ENCODE measurements at places on chromosomes 5 and 9. TPM values are rescaled to one million over a fixed set of nuclear protein-coding genes. Genes with fewer than 3 reads are reported as not detected.

SPEF2 gene
- total RNA-seq: 2.5 TPM

ATG12 gene
- 46.1 TPM for total RNA-seq

CA9 gene
- total RNA-seq: 5.0 TPM

AIF1L gene
- total RNA-seq: 10.7 TPM

PCDHB7 gene
- total RNA-seq: not detected

ARID3C gene
- 0.53 TPM for total RNA-seq

ANXA2R gene
- total RNA-seq: 3.9 TPM

PAM gene
- 130 TPM for total RNA-seq

PNPLA7 gene
- 20.6 TPM for total RNA-seq

GPX3 gene
- total RNA-seq: 665 TPM

PCDH1 gene
- 162 TPM for total RNA-seq

GRCh38 chr5:19782566-19782965 lies 205.4 kb downstream of the CDH18 start:
- no peak for DNase-seq

DNA sequence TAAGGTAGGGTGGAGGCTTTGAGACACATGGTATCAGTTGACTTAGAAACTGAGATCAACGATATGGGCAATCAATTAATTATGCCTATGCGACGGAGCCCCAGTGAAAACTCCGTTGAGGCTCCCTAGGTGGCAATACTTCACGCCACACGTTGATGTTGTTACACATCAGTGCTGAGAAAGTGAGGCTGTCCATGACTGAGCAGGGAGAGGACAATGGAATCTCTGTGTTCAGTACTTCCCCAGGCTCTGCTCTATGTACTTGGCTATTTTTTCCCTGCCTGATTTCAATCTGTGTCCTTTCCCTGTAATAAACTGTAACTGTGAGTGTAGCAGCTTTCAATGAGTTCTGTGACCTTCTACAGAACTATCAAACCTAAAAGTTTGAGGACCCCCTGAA lies 211.7 kb downstream of the SNCAIP start:
- no peak for DNase-seq

DNA sequence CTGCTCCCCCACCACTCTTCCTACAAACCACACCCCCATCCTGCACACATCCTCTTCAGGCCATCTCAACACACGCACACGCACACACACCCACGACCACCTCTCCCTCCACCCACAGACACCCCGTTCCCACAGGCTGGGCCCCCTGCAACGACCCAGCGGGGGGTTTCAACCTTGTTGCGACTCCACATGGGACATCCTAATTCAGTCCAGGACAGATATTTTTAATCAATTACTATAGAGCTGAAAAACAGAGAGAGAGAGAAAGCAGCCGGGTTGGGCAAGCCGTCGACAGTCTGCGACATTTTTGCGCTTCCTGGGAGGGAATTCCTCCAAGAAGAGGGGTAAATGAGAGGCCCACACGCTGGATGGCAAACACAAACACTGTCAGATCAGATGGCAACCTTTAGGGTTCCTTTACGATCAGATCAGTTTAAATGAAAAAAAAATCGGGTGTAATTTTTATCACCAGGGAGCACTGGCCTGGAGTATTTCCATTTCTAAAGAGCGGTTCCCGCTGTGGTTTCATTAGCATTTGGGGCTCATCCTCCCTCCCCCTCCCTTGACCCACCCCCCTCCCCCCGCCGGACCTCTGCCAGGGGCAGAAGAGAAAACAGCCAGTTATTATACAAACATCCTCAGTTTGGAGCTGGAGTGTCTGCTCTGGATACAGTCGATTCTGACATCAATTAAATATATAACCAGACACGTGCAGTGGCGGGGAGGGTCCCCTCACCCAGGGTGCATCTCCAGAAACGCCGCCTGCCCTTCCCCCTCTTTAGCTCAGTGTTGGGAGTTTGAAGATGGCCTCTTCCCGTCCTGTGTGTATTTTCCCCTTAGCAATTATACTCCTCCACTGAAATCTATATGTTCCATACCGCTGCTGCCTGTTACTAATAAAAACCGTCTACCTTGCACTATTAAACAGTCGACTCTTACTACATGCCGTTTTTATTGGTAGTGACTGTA lies 2.3 kb upstream of the IRX2 start:
- no peak for DNase-seq

GRCh38 chr5:139389701-139390638 lies at the start of gene MZB1:
MZB1 (minus strand) TSS chr5:139389913; CDS start chr5:139389856, 57 bp downstream.
- DNase-seq: peak; percentile 86

- DNase-seq: no peak
Measured at GRCh38 chr9:37340961-37341360, 81.5 kb upstream of the GRHPR start.

- DNase-seq: no peak
Measured at GRCh38 chr5:96198356-96199058, 234.5 kb downstream of the PCSK1 start.

DNA sequence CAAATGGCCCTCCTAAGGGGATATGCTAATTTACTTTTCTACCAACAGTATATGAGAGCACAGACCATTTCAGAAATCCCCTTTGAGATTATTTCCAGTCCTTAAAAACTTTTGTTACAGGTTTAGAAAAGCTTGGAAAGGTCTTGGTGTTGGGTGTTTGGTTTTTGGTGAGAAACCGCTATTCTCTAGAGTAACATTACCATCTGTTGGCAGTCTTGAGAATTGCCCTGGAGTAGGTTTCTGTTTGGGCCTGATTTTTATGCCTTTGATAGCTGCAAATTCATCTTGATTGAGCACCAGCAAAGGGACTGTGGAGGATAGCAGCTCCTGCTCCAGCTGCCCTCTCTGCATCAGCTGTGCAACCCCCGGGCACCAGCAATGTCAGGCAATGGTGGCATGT lies 8.0 kb downstream of the NUDT2 start:
- DNase-seq: no peak

DNA sequence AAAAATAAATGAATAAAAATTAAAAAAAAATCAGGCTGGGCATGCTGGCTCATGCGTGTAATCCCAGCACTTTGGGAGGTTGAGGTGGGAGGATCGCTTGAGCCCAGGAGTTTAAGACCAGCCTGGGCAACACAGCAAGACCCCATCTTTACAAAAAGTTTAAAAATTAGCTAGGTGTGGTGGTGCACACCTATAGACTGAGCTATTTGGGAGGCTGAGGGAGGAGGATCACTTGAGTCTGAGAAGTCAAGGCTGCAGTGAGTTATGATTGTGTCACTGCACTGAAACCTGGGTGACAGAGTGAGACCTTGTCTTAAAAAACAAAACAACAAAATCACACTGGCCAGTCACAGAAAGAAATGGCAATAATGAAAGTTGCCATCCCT lies 3.4 kb upstream of the CNTRL start:
- no peak for DNase-seq

DNA sequence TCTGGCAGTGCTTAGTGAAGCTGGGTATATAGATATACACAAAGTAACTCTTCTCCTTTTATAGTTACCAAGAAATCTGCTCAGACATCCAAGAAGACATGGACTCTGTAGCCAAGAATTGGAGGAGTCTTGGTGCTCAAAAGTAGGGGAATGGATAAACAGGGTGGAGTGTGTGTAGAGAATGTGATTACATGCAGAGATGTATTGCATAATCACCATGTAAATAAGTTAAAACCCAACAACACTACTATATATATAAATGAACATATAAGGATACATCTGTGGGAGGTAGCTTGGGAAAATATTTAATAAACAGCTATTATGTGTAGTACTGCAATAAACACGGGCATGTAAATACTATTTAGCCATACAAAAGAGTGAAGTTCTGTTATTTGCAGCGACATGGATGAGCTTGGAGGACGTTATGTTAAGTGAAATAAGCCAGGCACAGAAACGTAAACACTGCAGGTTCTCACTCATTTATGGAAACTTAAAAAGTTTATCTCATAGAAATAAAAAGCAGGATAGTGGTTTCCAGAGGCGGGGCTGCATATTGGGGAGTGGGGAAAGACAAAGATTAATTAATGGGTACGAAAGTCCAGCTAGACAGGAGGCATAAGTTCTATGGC lies 207.5 kb downstream of the TENT4A start:
- DNase-seq: no peak

GRCh38 chr5:146059460-146060220 lies 45.7 kb downstream of the PLAC8L1 start:
- no peak for DNase-seq

- DNase-seq: no peak
Measured at GRCh38 chr9:120974181-120974580, 47.6 kb upstream of the TRAF1 start.

- no peak for DNase-seq
Measured at GRCh38 chr5:62486672-62487071, 74.1 kb downstream of the IPO11 start.

- DNase-seq: no peak
Measured at GRCh38 chr5:134536876-134537275, 11.4 kb downstream of the JADE2 start.

DNA sequence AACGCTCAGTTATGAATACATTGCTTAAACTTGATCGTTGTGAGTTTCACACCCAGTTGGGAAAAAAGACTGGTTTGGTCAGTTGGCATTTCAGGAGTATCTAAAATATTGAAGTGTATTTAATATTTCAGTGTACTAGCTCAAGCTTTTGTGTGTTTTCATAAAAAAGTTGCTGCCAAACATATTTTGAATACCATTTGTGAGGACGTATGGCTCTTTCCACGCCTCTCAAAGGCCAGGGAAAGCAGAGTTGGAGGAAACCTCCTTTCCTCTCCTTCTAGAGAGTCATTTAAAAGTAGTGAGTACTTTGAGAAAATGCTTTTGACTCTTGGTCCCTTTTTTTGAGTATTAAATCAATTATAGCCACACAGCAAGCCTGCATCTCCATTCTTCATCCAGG lies 43.2 kb upstream of the ANKRD33B start:
- DNase-seq: no peak

- DNase-seq: peak; percentile 54
Measured at GRCh38 chr9:70479880-70480291, 65.4 kb upstream of the KLF9 start.

- DNase-seq: no peak
Measured at GRCh38 chr5:64295101-64295500, 129.5 kb downstream of the RNF180 start.

- DNase-seq: no peak
Measured at GRCh38 chr5:140382866-140383265, 18.8 kb upstream of the ANKHD1 start.

GRCh38 chr5:109916481-109917153 lies 226.9 kb downstream of the MAN2A1 start:
- DNase-seq: no peak

GRCh38 chr5:14741801-14742440 lies 77.4 kb downstream of the OTULIN start:
- DNase-seq: no peak

GRCh38 chr5:151617841-151618710 lies 26.9 kb upstream of the FAT2 start:
- DNase-seq: no peak

DNA sequence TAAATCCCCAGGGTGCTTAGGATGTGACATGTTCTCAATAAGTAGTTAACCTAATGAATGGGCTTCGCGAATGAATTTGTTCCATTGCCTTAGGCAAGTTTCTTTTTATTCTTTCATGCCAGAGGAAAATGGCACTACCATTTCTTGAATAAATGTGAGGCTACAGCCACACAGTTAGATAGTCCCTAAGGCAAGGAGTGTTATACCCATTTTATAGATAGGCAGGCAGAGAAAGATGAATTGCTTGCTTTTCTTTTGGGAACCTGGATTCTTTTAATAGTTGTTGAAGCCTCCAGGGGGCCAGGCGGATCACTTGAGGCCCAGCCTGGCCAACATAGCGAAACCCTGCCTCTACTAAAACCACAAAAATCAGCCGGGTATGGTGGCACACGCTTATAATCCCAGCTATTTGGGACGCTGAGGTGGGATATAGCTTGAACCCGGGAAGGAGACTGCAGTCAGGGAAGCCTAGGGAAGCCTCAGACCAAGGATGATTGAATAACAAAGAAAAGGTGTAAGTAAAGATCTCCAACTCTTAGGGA lies 943 bp downstream of the NOP16 start:
- DNase-seq: no peak

DNA sequence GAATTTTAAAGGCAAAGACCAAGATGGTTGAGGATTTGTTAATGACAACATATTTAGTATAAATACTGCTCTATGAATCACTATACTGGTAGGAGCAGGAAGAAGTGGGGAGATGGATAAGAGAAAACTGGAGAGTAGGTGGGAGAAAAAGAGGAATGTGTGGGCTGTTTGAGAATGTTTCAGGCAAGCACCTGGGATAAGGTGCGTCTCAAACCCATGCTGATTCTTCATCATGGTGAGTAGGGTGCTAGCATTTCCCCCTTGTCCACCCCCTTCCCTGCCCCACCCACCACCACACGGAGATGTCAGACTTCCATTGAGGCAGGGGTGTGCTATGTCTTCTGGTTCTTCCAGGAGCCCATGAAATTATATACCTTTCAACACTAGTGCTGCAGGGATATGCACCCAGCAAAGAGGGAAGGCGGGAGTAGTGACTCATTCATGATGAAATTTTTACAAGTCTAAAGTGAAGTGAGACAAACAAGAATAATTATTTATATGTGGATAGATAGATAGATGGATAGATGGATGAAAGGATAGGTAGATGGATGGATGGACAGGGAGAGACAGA lies 54.3 kb downstream of the MTX3 start:
- DNase-seq: no peak

GRCh38 chr5:56025151-56025885 lies 30.6 kb upstream of the IL6ST start:
- DNase-seq: no peak
